Hematopoietic multipotent progenitor cell treated with erythropoietin and hydrocortisone succinate and interleukin-3 and kit ligand, for 17 days (in vitro differentiated cells): ENCODE measurements at places on chromosomes 12 and 14.

GRCh38 chr14:68727315-68728047 is 65.4 kb downstream of the ZFP36L1 start:
- DNase-seq: no peak

- peak; percentile 16 for DNase-seq
Observed at GRCh38 chr14:47278233-47278842, 397.1 kb downstream of the MDGA2 start.

GRCh38 chr14:29039171-29039570 is 272.6 kb downstream of the FOXG1 start:
- no peak for DNase-seq

GRCh38 chr14:104752423-104752734 is 568 bp upstream of the SIVA1 start:
- no peak for DNase-seq

- DNase-seq: no peak
Observed at GRCh38 chr14:57486767-57487379, 6.8 kb downstream of the CCDC198 start.

GRCh38 chr14:76431538-76431937 is 55.6 kb downstream of the ESRRB start:
- DNase-seq: no peak

DNA sequence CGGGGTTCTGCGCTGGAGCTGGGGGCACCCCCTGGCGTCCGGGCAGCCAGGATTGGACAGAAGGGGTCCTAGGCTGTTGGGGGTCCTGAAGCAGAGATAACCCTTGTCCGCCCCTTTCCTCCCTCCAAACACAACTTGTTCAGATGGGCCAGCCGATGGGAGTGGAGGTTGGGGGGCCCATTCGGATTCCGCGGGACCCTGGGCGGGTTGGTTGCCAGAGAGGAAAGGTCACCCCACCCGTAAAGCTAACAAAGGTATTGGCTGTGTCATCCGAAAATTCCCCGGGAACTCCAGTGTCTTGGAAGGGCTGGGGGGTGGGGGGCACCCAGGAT is 1.3 kb downstream of the FAM222A start:
- no peak for DNase-seq

- DNase-seq: no peak
Observed at GRCh38 chr14:101480022-101480746, 81.1 kb upstream of the DIO3 start.

DNA sequence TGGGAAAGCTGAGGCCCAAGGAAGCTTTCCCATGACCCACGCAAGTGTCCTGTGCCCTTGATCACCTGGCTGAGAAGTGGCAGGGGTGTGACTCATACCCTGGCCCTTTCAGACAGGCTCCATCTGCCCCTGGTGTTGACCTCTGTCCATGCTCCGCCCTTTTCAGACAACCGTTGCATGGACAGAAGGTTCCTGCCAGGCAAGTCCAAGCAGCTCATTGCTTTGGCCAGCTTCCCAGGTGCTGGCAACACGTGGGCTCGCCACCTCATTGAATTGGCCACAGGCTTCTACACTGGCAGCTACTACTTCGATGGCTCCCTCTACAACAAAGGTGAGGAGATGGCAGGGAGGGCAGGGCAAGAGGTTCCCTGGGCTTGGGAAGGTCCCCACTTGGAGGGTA is 103.5 kb downstream of the WSCD2 start:
- no peak for DNase-seq

DNA sequence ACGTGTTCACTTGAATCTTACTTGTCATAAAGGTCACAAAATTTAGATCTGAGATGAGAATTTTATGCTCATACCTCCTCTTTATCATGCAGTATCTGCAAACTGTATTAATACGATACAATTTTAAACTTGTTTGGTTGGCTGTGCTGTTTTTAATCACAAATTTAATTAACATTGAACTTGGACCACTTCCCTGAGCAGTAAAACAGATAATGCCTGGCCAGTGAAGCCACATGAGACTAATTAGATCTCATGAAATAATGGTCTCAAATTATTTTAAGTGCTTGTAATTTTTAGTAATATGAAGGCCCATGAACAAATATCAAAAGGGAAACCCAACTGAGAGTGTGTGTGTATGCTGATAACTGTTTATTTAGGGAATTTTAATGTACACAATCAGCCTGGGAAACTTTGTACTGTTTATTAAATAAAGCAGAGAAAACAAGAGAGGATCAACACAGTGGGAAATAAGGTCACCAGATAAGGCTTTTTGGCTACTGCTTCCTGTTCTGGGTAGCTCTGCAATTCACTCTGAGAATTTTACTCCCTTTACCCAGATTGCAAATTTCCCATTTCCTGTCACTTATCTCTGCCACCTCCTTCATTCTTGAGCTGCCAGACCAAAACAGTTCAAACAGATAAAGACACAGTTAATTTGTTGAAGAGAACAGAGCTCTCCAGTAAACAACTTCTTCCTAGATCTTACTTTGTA is 61.6 kb upstream of the GNPNAT1 start:
- no peak for DNase-seq

- DNase-seq: no peak
Observed at GRCh38 chr12:55965941-55966407, at the start of gene PMEL. Gene PMEL, minus strand, starts transcription at chr12:55966042. Its CDS starts 31 bp downstream, at chr12:55966011.
